Left lobe of liver (tissue), 2 donors: ENCODE measurements at places on chromosomes 1 and 21. TPM values are rescaled to one million over a fixed set of nuclear protein-coding genes. Genes with fewer than 3 reads are reported as not detected.

Gene C4BPA
- 792 TPM for total RNA-seq

Gene C1orf185
- total RNA-seq: not detected

Gene EDEM3
- 27.0 TPM for total RNA-seq

Gene CTTNBP2NL
- 4.5 TPM for total RNA-seq

Gene S100A12
- total RNA-seq: 1.2 TPM

Gene FCRLB
- 0.53 TPM for total RNA-seq

Gene C8A
- 302 TPM for total RNA-seq

Gene MX2
- 0.75 TPM for total RNA-seq

Gene HUNK
- total RNA-seq: 0.55 TPM

Gene TENT5C
- total RNA-seq: 2.4 TPM

Gene CYP4B1
- total RNA-seq: 0.33 TPM

Gene PDE9A
- 3.9 TPM for total RNA-seq
